Pancreas (tissue), 10 donors: ENCODE measurements at places on chromosomes 2 and 18. TPM values are rescaled to one million over a fixed set of nuclear protein-coding genes. Genes with fewer than 3 reads are reported as not detected.

Gene AMER3
- 0.99 TPM for polyA plus RNA-seq

Gene CRACDL
- 3.6 TPM for polyA plus RNA-seq

Gene CYBRD1
- 7.2 TPM for polyA plus RNA-seq

Gene TSPYL6
- not detected for polyA plus RNA-seq

Gene CHRNG
- not detected for polyA plus RNA-seq

Gene MYCN
- 0.11 TPM for polyA plus RNA-seq

Gene DHRS9
- 0.27 TPM for polyA plus RNA-seq

Gene UPP2
- not detected for polyA plus RNA-seq

Gene C2orf81
- polyA plus RNA-seq = 5.4 TPM

Gene FBXO48
- polyA plus RNA-seq = 0.56 TPM

Gene CNTNAP5
- 0.40 TPM for polyA plus RNA-seq

Gene ANKRD62
- polyA plus RNA-seq = 1.6 TPM

Gene SRD5A2
- polyA plus RNA-seq = not detected

Gene TPO
- 2.2 TPM for polyA plus RNA-seq

Gene CRYGD
- polyA plus RNA-seq = 0.28 TPM

Gene SPP2
- polyA plus RNA-seq = not detected

Gene HNMT
- polyA plus RNA-seq = 32.7 TPM

Gene FBLN7
- 2.8 TPM for polyA plus RNA-seq

Gene ACKR3
- polyA plus RNA-seq = 6.2 TPM

Gene CAPN14
- polyA plus RNA-seq = 0.08 TPM

Gene ZSWIM2
- polyA plus RNA-seq = not detected

Gene ALS2
- polyA plus RNA-seq = 4.8 TPM

Gene RIF1
- 4.5 TPM for polyA plus RNA-seq
